ENCODE measurements at places on chromosomes 13 and 19.

GRCh38 chr13:28843639-28844038 lies 23.5 kb downstream of the MTUS2 start:
- no peak for DNase-seq

DNA sequence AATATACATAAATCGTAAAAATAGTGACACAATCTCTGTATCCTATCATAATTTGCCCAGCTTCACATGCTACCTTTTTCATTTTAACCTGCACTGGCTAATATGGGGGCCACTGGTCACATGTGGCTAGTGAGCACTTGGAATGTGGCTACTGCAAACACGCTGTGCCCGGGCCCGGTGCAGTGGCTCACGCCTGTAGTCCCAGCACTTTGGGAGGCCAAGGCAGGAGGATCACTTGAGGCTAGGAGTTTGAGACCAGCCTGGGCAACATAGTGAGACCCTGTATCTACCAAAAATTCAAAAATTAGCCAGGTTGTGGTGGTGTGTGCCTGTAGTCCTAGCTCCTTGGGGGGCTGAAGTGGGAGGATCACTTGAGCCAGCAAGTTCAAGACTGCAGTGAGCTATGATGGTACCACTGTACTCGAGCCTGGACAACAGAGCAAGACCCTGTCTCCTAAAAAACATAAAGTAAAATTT lies 1.5 kb upstream of the N4BP2L1 start:
- no peak for DNase-seq

- no peak for DNase-seq
Measured at GRCh38 chr13:97226788-97227627, 4.9 kb downstream of the MBNL2 start.

DNA sequence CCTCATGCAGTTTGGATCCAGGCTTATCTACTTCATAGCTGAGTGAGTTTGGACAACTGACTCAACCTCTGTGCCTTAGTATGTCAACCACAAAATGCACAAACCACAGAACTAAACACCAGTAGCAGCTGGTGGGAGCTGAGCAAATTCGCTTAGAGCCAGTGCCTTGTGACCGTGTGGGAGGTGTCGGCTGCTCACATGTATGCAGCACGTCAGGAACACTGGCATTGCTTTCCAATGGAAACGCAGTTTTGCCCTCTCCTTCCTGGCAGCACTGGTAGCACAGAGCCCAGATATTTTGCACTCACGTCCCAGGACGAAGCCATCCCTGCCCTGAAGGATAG lies 8.3 kb upstream of the NTN5 start:
- no peak for DNase-seq

Measured in GM18507 (cell line).